GM12878 (cell line): ENCODE measurements at places on chromosomes 7 and 10. TPM values are rescaled to one million over a fixed set of nuclear protein-coding genes. Genes with fewer than 3 reads are reported as not detected.

DNA sequence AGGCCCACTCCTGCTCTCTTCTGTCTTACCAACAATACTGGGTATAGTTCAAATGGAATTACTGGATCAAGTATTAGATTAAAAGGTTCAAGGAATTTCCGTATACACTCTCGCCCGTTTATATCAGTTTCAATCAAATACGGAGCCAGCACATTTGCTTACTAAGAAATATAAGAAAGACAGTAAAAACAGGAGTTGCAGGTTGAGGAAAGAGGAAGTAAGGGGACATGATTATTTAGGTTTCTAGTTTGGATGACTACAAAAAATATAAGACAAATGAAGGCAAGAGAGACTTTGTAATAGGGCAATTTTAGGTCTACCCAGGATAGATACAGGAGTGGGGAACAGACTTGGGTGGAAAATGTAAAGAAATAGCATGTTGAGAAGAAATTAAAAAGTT is 109.9 kb upstream of the ABI1 start:
- H3K27me3 ChIP-seq = no peaks in the 10 kb centered on the region
- H3K36me3 ChIP-seq = no peaks in the 10 kb centered on the region
- peaks cover 29% of the 10 kb centered on the region for H3K4me1 ChIP-seq
- H3K4me3 ChIP-seq = no peak overlapping the region

DNA sequence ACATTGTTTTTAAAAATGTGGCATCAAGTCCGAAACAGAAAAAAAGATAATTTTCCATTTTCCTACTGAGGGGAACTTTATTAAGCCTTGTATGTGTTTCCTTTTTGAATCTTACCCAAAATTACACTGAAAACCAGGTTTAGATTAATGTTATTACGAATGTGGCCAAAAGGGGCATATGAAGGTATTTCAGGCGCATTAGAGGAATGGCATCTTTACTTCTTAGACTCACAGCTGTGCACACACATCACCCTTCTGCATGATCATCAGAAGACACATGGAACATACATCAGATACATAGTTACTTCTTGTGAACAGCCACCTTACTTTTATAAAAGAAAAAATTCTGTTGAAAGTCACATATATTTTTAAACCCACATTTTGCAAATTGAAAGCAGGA is 58.6 kb upstream of the ZPBP start:
- no peaks in the 10 kb centered on the region for H3K36me3 ChIP-seq
- H3K27me3 ChIP-seq = no peaks in the 10 kb centered on the region
- peaks cover 42% of the 10 kb centered on the region for H3K4me1 ChIP-seq
- no peak overlapping the region for H3K27ac ChIP-seq
- no peak overlapping the region for H3K4me3 ChIP-seq

- no peak within 1 kb of the TSS for H3K27ac ChIP-seq
- no peaks in the 10 kb centered on the region for H3K36me3 ChIP-seq
- H3K4me1 ChIP-seq = no peaks in the 10 kb centered on the region
- H3K27me3 ChIP-seq = peaks cover 3% of the 10 kb centered on the region; the same call in 1 of the 2 replicates
Observed at GRCh38 chr7:98617051-98617959, at the start of gene NPTX2. Gene NPTX2, plus strand, starts transcription at chr7:98617285. Its CDS starts 177 bp downstream, at chr7:98617462.

- no peaks in the 10 kb centered on the region for H3K36me3 ChIP-seq
- no peak for DNase-seq
- H3K4me3 ChIP-seq = no peak overlapping the region
- no peaks in the 10 kb centered on the region for H3K4me1 ChIP-seq
Observed at GRCh38 chr10:74490551-74490950, 335.8 kb upstream of the KAT6B start.

- peaks cover 13% of the 10 kb centered on the region for H3K36me3 ChIP-seq
- H3K27ac ChIP-seq = no peak overlapping the region
- no peaks in the 10 kb centered on the region for H3K27me3 ChIP-seq
- H3K4me3 ChIP-seq = no peak overlapping the region
- no peak for DNase-seq
- no peaks in the 10 kb centered on the region for H3K4me1 ChIP-seq
Observed at GRCh38 chr10:113895018-113895417, 40.6 kb downstream of the NHLRC2 start.

DNA sequence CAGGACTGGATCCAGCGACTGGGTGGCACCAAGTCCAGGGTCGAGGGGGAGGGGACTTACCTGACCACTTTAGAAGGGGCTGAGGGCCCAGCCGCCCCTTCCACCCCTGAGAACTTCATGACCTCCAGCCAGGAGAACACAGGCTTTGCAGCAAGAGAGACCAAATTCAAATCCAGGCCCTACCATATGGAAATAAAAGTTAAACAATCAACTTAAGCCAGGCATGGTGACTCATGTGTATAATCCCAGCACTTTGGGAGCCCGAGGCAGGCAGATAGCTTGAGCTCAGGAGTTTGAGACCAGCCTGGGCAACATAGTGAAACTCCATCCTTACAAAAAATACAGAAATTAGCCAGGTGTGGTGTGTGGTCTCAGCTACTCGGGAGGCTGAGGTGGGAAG is 61.9 kb downstream of the COL13A1 start:
- no peak overlapping the region for H3K4me3 ChIP-seq
- H3K4me1 ChIP-seq = no peaks in the 10 kb centered on the region
- H3K27ac ChIP-seq = no peak overlapping the region
- peaks cover 3% of the 10 kb centered on the region for H3K27me3 ChIP-seq
- no peak for DNase-seq

DNA sequence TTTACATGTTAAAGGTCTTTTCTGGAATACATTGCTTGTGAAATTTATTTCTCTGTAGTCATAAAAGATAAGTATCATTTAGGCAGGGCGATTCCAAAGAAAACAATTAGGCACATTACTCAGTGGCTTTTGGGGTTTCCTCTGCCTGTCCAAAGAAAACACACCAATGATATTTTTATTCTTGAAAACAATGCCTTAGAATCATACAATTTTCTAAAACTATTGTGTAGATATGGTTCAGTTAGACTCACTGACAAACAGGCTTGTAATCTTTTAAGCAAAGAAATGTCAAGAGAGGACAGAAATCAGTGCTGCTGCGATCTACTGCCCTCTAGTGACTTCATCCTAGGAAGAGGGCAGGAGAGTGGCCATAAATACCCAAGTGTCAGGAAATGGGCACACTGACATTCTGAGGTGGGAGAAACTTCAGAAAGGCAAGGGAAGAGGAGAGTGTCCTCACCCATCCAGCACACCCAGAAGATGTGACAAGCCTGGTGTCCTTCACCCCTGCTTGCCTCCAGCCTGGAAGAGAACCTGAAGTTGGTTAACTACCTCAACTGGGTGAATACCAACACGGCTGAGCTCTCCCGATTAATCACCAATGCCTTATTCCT is 120.5 kb downstream of the GALNT11 start:
- no peaks in the 10 kb centered on the region for H3K4me1 ChIP-seq
- peaks cover 14% of the 10 kb centered on the region for H3K36me3 ChIP-seq
- no peak overlapping the region for H3K4me3 ChIP-seq
- no peak overlapping the region for H3K27ac ChIP-seq
- no peak for DNase-seq

- DNase-seq = no peak
- H3K27me3 ChIP-seq = no peaks in the 10 kb centered on the region
- peaks cover 17% of the 10 kb centered on the region for H3K36me3 ChIP-seq
- no peak overlapping the region for H3K4me3 ChIP-seq
Observed at GRCh38 chr7:134441264-134441663, 17.6 kb downstream of the AKR1B1 start.

GRCh38 chr7:130154501-130155317 is 50.5 kb downstream of the TMEM209 start:
- H3K4me3 ChIP-seq = no peak overlapping the region
- peaks cover 21% of the 10 kb centered on the region for H3K4me1 ChIP-seq
- no peaks in the 10 kb centered on the region; the same call in none of the 2 replicates for H3K36me3 ChIP-seq
- H3K27me3 ChIP-seq = no peaks in the 10 kb centered on the region
- DNase-seq = no peak

- no peaks in the 10 kb centered on the region for H3K36me3 ChIP-seq
- H3K27ac ChIP-seq = no peak overlapping the region
- H3K4me1 ChIP-seq = no peaks in the 10 kb centered on the region
- no peak for DNase-seq
- H3K27me3 ChIP-seq = no peaks in the 10 kb centered on the region
Observed at GRCh38 chr7:23207884-23208283, 26.0 kb downstream of the NUP42 start.

DNA sequence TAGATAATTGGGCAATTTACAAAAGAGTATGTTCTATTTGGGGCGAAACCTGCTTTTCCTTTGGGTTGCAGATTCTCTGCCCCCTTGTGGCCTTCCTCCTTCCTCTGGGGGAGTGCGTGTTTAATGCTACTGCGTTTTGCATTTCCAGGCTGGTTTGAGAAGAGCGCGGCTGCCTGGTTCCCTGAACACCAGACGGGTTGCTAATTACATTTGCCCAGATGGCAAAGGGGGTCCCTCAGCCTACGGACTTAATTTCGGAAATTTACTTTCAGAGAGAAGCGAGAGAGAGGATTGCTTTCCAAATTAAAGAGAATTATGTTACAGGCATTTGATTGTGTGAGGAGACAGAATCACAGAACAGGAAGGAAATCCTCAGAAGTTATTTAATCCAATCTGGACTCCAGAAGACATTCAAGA is 91.9 kb upstream of the JAZF1 start:
- H3K36me3 ChIP-seq = no peaks in the 10 kb centered on the region
- no peaks in the 10 kb centered on the region for H3K4me1 ChIP-seq
- H3K27ac ChIP-seq = no peak overlapping the region
- H3K4me3 ChIP-seq = no peak overlapping the region

- H3K4me1 ChIP-seq = no peaks in the 10 kb centered on the region
- peak; percentile 13 for DNase-seq
- no peaks in the 10 kb centered on the region for H3K27me3 ChIP-seq
Observed at GRCh38 chr10:108358912-108359311, 1194.4 kb upstream of the SORCS1 start.

- no peak for DNase-seq
- H3K27me3 ChIP-seq = no peaks in the 10 kb centered on the region
Observed at GRCh38 chr7:157664871-157665633, 328.2 kb downstream of the DNAJB6 start.

GRCh38 chr10:122239578-122240257 is 31.4 kb upstream of the BTBD16 start:
- no peaks in the 10 kb centered on the region for H3K36me3 ChIP-seq
- no peaks in the 10 kb centered on the region for H3K27me3 ChIP-seq
- DNase-seq = no peak
- H3K4me1 ChIP-seq = no peaks in the 10 kb centered on the region
- H3K27ac ChIP-seq = no peak overlapping the region
- no peak overlapping the region for H3K4me3 ChIP-seq

DNA sequence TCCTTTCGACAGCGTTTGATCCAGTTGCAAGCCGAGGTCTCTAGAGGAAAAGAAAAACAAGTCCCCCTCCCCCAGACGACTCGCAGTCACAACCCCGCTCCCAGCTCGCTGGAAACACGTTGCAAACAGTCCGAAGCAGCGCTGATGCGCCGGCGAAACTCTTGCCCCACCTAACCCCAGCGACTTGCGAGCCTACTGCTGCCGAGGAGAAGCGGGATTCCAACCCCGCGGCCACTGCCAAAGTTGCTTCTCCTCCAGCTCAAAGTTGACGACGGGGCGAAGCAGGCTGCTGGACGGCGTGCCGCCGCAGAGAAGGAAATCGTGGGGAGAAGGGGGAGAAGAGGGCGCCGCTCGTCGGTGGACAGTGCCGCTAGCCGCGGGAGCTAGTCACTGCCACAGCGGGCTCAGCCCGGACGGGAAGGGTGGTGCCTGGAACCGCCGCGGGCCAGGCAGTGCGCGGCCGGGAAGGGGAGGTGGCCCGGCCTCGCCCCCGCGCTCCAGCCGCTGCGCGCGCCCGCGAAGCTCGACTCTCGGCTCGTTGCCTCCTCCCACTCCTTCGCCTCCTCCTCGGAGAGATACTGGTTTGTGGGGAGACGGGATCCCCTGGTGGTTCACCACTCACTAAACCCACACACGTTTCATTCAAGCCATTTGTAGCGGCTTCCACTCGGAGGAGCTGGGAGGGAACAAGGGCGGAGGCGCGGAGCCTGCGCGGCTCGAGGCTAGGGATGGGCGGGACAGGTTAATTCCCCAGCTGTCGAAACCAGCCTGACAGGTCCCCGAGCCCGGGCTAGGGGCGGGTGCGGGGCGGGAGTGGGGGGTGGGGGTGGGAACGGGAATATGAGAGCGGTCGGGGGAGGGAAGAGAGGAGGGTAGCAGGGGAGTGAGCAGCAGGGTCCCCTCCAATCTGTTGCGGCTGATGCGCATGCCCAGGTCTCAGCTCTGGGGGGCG is at the start of gene GPR37:
TSS of gene GPR37 (minus strand) at position 392 of the 952 bp plus-strand sequence. CDS start 816 bp downstream, outside the sequence.
- H3K4me1 ChIP-seq = no peaks in the 10 kb centered on the region; the same call in 1 of the 2 replicates
- H3K36me3 ChIP-seq = no peaks in the 10 kb centered on the region
- DNase-seq = no peak

Gene IDI2
- total RNA-seq = not detected in 2 replicates

Gene PLPP4
- total RNA-seq = 0.16 and 0.26 TPM in 2 replicates

Gene GDF10
- total RNA-seq = not detected in 2 replicates

Gene HTR5A
- total RNA-seq = not detected in 2 replicates

Gene SYT15
- 0.51 and 0.56 TPM in 2 replicates for total RNA-seq

Gene LIPF
- total RNA-seq = not detected in 2 replicates

Gene CRHR2
- not detected in 2 replicates for total RNA-seq

Gene NACAD
- total RNA-seq = not detected in 2 replicates

Gene OR6B1
- total RNA-seq = not detected in 2 replicates

Gene THNSL1
- total RNA-seq = 6.1 and 6.3 TPM in 2 replicates

Gene MSANTD7
- 20.1 and 20.6 TPM in 2 replicates for total RNA-seq

Gene ZNF804B
- total RNA-seq = 0.03 TPM in 1 of 2 replicates, not detected in the other
